NCI-H1436 treated with DMSO at 0.1 percent for 48 hours (cell line): ENCODE measurements at places on chromosomes 12 and 14.

DNA sequence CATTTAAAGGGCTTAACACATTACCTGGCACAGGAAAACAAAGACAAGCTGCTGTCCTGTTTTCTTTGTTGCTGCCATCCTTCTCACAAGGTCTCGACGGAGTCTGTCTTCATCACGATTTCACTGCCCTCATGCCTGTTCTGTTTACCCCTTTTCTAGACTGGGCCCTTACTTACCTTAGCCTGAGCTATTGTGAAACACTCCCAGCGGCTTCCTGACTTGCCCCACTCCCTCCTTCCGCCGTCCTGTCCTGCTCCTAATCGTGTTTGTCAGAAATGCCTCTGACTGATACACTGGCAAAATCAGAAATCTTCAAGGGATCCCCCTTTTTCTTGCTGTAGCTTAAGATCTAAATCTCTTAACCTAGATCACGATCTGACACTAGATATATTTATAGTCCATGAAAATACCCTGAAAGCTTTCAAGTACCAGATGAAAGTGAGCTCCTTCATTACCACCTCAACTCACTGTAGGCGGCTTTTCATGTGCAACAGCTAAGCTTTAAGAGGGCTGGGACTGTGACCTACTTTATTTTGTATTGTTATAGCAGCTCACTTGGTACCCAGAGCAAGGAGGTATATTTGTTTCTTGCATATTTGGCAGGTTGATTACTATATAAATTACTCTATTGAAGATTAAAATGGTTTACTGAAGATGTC, 32.1 kb downstream of the TECPR2 start:
- DNase-seq: no peak

- no peak for DNase-seq
Measured at GRCh38 chr14:59772233-59772632, 98.3 kb downstream of the RTN1 start.

DNA sequence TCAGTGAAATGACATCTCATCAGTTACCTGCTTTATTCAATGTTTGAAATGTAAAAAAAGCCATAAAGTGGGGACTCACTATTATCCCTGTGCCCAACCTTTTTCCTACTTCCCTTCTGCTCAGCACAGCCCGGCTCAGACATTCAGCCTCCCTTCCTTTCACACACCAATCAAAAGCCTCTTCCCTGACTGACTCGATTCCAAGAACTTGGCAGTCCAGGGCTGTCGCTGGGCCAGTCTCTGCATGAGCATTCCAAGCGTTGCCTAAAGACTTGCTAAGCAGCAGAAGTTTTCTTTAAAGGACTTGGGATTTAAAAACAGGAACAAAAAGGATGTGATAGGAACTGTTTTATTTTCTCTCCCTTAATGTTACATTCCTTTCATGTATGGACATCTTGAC, 22.7 kb downstream of the ITPR2 start:
- DNase-seq: no peak

- DNase-seq: no peak
Measured at GRCh38 chr12:5456030-5456429, 24.1 kb downstream of the NTF3 start.

GRCh38 chr14:59292921-59293534, 104.6 kb downstream of the DAAM1 start:
- no peak for DNase-seq

DNA sequence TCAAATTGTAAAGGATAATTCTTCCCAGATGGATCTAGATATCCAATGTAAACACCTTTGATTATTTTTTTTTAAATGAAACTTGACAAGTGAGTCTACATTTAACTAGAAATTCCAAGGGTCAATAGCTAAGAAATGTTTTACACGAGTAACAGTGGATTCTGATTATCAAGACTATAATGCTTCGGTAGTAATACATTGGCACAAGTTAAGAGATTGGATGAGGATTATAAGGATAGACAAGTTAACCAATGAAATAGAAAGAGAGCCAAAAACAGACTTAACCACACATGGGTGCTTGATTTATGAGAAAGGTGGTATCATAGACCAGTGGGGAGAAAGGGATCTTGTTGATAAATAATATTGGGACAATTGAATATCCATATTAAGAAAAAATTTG, 40.3 kb upstream of the PCED1B start:
- no peak for DNase-seq

- DNase-seq: no peak
Measured at GRCh38 chr12:112855375-112855774, 51.4 kb upstream of the OAS1 start.
